ENCODE measurements at places on chromosomes 5 and 9. TPM values are rescaled to one million over a fixed set of nuclear protein-coding genes. Genes with fewer than 3 reads are reported as not detected.

GRCh38 chr9:72119853-72120252, 29.4 kb upstream of the GDA start:
- no peak for DNase-seq

- DNase-seq = no peak
Observed at GRCh38 chr9:27387722-27388121, 90.8 kb upstream of the EQTN start.

DNA sequence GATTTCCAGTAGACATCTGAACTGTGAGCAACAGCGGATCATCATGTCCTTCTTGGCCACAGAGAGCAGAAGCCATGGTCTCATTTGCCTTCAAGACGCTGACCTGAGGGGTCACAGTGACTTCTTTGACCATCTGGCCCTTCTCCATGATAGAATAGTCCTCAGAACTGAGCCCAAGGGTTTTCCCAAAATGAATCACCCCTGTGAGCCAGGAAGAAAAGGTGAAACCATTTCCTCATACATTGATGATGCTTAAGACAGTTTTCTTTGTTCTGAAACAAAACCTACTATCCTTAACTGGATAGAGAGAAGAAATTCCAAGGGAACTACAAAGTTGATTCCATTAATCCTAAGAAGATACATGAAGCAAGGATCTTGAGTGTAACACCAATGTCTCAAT, 503.9 kb downstream of the CTNND2 start:
- DNase-seq = no peak

- no peak for DNase-seq
Observed at GRCh38 chr5:8329773-8330172, 460.8 kb downstream of the MTRR start.

DNA sequence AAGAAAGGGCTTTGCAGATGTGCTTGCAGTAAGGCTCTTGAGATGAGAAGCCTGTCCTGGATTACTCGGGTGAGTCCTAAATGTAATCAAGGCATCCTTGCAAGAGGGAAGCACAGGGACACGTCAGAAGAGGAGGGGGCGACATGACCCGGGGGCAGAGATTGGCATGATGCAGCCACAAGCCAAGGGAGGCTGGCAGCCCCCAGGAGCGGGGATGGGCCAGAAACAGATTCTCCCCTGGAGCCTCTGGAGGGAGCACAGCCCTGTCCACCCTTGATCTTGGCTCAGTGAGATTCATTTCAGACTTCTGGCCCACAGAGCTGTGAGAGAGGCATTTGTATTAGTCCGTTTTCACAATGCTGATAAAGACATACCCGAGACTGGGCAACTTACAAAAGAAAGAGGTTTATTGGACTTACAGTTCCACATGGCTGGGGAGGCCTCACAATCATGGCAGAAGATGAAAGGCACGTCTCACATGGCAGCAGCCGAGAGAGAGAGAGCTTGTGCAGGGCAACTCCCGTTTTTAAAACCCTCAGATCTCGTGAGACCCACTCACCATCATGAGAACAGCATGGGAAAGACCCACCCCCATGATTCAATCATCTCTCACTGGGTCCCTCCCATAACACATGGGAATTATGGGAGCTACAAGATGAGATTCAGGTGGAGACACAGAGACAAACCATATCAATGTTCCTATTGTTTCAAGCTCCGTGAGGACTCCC, 76.1 kb downstream of the ADAMTS2 start:
- DNase-seq = no peak

DNA sequence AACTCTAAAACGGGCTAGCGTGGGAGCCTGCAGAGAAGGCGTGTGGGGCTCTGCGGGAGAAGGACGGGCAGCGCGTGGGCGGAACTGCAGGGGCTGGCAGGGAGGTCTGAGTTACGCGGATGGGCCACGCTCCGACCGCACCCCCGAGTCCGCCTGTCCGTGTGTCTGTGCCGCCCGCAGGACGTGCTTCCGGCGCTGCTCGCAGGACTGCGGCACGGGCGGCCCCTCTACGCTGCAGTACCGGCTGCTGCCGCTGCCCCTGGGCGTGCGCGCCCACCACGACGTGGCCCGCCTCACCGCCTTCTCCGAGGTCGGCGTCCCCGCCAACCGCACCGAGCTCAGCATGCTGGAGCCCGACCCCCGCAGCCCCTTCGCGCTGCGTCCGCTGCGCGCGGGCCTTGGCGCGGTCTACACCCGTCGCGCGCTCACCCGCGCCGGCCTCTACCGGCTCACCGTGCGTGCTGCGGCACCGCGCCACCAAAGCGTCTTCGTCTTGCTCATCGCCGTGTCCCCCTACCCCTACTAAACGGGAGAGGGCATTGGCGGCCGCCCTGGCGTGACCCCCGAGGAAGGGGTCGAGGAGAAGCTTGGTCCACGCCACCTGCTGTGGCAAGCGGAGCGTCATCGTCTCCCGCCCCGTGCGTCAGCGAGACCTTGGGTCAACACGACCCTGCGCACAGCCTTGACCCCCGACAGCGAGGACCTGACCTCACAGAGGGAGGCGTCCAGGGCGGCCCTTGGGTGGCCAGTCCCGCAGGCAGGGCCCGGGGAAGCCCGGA, 11.4 kb upstream of the ASS1 start:
- peak; percentile 38 for DNase-seq

DNA sequence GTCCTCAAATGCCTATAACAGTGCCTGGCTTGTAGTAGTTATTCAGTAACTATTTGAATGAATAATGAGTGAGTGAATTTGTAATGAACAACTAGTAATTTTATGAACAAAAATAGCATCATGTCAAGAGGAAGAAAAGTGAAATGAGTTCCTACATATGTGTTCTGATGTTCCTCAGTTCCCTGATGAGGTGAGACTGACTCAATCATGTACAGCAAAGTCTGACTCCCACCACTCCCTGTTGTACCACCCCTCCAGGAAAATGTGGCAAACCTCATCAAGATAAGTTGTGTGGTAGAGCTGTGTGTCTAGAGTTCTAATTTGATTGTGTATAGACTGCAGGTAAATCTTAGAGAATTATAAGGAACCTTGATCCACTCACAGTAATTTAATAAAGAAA, 201.6 kb downstream of the GOLPH3 start:
- no peak for DNase-seq

The MEGF10 gene
- not detected for total RNA-seq

The UGT3A2 gene
- not detected for total RNA-seq

The INSL4 gene
- total RNA-seq = not detected

Data from B cell (primary cell).